ENCODE measurements at places on chromosomes 6 and 20.

GRCh38 chr6:105135056-105135455 is 44.8 kb downstream of the POPDC3 start:
- DNase-seq, result no peak

DNA sequence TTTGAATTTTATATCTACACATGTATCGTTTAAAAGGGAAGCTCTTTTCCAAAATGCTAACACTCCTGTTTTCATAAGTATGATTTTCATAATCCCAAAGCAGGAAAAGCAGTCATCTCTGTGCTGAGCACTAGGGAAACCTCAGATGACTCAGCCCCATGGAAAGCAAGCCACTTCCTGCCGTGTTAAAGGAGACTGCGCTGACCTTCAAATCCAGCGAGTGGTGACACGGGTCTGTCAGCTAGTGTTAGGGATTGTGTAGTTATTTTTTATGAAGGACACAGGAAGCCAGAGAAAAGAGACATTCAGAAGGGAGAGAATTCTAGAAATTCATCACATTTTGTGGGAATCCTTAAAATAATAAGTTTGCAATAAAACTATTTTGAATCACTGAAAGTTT is 57.0 kb upstream of the CD93 start:
- no peak for DNase-seq

GRCh38 chr6:131761060-131761761 is 46.6 kb upstream of the ENPP1 start:
- no peak for DNase-seq

DNA sequence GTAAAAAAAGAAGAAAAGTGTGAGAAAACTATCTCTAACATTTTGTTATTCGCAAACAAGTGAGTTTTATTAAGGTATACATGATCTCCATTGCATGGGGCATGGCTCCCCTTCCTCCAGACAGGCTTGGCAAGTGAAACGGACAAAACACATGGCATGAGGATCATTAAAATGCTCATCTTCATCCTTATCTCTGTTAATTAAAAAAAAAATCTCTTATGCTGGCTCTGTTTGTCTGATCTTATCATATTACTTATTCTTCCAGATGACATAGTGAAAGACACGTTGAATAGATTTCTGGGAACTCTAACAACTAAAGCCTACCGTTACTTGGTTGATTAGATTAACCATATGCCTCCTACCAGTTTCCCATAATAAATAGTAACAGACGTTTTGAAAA is 89.4 kb downstream of the CLVS2 start:
- DNase-seq, result no peak

DNA sequence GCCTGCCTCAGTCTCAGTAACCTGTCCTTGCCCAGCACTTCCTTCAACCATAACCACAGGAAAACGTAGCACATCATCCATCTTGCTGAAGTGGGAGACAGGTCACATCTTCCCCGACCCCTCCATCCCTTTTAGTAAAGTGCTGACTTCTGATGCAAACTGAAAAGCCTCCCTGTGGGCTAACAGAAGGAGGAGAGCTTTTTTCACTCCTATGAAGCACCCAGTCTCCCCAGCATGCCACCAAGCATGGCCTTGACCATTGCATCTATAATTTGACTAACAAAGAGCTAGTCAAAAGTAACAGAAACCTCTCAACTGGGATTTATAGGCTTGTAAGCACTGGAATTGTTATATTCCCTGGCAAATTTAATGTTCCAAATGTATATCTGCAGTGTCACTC is 288.9 kb upstream of the IRAK1BP1 start:
- no peak for DNase-seq

- DNase-seq, result no peak
Measured at GRCh38 chr6:41527721-41528408, 18.3 kb upstream of the FOXP4 start.

DNA sequence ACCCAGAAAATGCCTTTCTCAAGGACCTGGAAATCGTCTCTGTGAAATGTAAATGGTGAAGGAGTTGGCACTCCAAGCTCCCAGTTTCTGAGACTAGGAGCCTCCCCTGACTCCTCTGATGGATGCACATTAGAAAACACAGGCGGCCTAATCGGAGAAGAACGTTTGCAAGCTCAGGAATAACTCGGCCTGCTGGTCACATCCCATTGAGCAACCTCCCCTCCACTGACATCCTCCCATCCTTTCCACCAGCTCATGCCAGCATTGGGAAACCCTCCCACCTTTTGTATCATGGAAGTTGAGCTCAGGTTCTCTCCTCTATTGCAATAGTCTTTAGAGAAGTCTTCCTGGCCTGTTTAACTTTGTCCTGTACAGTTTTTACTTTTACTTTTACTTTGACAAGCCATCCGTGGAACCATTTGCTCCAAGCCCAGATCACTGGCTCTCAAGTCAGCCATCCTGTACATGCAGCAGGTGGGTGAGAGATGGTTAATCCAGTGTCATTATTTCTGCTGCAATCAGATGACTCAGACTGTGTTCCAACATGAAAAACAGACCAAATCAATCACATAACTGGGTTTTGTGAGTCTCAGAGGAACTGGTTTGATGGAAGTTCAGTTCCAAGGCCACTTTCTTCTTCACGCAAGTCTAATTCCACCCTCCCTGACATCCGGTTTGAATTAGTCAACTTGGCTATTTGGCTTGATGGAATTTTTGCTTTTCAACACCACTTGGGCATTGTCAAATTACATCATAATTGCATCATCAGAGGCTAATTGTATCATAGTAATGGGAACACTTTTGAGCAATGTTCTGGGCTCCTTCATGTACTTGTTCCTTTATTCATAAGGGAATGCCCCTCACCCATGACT is 619.4 kb upstream of the CDH4 start:
- DNase-seq, result no peak

DNA sequence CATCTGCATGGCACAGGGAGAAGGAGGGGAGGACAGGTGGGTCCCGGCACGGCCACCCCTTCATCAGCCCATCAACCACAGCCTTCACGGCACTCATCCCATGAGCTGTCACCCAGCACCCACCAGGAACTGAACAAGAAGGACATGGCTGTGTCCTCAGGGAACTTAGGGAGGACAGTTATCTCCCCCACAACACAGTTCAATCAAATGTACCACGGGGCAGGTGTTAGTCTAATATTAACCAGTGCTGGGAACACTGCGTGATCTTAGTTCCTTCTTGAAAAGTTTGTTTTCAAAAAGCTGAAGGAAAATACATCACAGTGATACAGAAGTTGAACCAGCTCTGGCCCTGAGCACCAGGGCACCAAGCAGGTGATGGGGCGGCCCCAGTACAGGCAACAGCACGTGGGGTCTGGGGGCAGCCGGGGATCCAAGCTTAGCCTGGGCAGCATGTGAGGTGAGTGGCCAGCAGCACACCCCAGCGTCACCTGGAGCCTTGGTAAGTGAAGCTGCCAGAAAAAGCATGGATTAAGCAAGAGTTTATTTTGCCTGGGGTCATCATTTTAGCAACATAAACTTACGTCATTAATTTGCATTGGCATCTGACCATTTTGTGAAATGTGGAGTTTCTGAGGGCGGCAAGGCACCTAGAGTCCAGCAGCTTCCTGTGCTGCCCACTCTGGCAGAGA is 35.5 kb upstream of the AFDN start:
- DNase-seq, result no peak

- no peak for DNase-seq
Measured at GRCh38 chr6:37052027-37052628, 46.7 kb downstream of the FGD2 start.

- DNase-seq, result no peak
Measured at GRCh38 chr6:134557509-134557908, 239.6 kb upstream of the SGK1 start.

DNA sequence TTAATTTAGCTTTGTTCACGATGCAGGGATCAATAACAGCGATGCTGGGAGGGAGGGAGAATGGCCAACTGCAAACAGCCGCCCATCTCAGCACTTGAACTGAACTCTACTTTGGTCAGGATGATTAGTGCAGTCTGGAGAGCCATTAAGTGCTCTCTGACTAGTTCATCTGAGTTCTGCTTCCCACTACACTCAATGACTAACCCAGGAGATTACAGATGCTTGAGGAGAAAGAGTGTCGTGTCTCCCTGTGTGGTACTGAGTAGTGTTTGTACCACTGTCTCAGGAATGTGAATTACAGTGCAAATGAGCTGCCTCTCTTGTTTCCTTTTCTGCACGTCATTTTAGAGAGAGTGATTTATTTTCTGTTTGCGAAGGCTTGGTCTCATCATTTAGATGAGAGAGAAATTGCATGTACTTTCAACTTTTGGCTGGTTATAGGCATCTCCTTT is 23.5 kb downstream of the CARMIL1 start:
- DNase-seq, result no peak

DNA sequence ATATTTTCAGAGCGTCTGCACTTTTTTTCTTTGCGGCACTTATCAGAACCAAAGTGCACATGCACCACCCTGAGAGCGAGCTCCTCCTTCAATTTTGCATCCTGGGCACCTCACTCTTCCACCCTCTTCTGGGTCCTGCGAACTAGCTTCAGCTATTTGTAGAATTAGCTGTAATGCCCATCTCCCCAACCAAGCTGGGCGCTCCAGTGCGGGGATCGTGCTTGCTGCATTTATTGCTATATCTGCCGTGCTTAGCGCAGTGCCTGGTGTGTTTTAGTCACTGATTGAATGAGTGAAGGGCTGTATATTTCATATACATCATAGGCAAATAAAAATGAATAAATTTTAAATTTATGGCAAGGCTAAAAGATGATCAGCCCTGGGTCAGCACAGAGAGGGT is 75.8 kb downstream of the KCNB1 start:
- no peak for DNase-seq

GRCh38 chr6:114581293-114581692 is 238.5 kb upstream of the HS3ST5 start:
- no peak for DNase-seq

DNA sequence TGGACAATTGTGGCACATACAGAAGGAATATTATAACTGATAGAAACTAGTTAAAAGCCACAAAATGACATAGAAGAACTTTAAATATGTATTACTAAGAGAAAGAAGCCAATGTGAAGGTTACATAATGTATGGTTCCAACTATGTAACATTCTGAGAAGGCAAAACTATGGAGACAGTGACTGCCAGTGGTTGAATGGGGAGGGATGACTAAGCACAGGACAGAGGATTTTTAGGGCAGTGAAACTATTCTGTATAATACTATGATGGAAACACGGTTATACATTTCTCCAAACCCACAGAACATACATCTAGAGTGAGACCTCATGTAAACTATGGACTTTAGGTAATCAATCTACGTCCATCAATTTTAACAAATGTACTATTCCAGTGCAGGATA is 22.4 kb downstream of the SYNCRIP start:
- DNase-seq, result no peak

- no peak for DNase-seq
Measured at GRCh38 chr6:136086686-136087085, 163.4 kb downstream of the MTFR2 start.

DNA sequence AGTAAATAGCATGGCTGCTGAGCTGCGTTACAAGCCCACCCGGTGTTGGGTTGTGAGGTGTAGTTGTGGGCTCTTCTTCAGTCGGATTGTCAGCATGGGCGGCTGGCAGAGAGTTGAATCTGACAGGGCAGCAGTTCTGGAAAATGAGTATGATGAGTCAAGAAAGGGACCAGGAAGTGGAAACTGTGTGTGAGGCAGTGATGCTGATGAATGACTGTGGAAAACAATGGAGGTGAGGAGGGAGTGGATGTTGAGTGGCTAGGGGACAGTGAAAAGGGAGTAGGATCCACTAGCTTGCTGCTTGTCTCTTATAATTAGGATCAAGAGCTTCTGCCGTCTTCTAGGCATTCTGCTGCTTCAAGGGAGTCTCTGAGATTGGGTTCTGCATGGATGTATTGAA is 154.3 kb downstream of the ESR1 start:
- DNase-seq, result no peak

- DNase-seq, result no peak
Measured at GRCh38 chr6:12716298-12716916, at the start of gene PHACTR1. Gene PHACTR1, plus strand, starts transcription at chr6:12716767.

GRCh38 chr20:40655451-40655850 is 33.6 kb downstream of the MAFB start:
- no peak for DNase-seq

GRCh38 chr6:3422435-3423070 is 34.3 kb downstream of the SLC22A23 start:
- no peak for DNase-seq

- no peak for DNase-seq
Measured at GRCh38 chr6:125987026-125987617, 782 bp downstream of the TRMT11 start.

DNA sequence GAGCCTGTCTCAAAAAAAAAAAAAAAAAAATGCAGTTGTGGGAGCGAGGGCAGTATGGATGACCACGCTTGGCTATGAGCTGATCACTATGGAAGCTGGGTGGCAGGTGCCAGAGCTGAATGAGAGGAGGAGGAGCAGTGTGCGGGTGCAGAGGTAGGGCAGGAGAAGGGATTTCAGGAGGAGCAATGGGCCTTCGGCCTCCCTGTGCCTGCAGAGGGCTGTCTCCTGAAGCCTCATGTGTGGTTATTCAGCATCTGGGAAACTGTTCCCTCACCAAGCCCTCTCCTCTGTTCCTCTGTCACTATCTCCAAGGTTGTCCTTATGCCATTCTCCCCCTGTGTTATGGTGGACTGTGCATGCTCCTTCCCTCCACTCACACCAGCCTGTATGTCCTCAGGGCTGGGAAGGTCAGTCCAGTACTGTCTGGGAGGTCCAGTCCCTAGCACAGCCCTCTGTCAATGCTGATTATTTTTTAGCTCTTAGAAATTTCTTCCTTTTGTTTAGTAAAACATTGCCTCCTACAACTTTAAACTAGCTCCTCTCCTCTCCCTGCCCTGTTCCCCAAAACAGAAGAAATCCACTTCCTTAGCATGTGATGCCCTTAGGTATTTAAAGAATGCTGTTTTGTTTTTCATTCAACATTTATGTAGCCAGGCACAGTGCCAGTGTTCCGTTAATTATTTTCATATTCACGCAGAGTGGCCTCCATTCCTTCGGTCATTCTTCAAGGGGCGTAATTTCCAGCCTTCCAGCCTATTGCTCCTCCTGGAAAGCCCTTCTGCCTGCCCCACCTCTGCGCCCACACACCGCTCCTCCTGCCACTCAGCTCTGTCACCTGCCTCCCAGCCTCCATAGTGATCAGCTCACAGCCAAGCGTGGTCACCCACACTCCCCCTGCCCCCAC is 48.9 kb downstream of the CNBD2 start:
- DNase-seq, result no peak

- no peak for DNase-seq
Measured at GRCh38 chr6:15131651-15132061, 114.2 kb upstream of the JARID2 start.

GRCh38 chr20:40900666-40901215 is 127.9 kb upstream of the TOP1 start:
- no peak for DNase-seq

DNA sequence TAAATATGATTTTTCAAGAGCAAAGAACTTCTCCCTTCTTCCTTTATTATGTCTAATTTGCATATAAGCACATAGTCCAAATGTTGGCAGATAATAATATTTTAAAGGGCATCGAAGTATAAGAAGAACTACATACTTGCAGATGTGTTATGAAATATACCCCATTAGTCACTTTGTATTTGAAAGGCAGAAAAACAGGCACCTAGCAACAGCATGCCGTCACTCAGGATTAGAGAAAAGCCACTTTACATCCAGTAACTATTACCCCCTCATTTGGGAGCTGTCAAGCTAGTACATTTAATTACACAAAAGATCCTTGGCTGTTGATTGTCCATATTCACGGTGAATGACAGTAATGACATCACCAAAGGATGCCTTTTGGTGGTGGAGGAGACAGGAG is 99.3 kb upstream of the ARMC2 start:
- no peak for DNase-seq
